ENCODE measurements at places on chromosomes 11 and 22.

DNA sequence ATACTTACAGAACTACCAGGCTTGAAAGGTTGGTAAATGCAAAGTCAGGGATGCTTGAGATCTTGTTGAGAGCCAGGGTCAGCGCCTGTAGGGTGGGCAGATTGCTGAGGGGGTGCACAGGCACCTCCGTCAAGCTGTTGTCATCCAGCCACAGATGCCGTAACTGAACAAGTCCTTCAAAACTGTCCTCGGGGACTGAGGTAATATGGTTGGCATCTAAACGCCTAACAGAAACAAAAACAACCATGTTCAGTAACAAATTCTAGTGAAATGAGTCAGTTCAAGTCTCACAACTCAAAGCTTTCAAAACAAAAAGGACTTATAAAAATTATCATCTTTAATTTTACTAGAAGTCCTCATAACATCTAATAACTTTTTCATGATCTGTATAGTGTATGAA, 22.2 kb upstream of the CCDC34 start:
- no peak for DNase-seq

- DNase-seq, result no peak
These were observed 89.4 kb downstream of the PPP6R3 start for GRCh38 chr11:68549789-68550484.

GRCh38 chr11:130553306-130553705, 104.9 kb downstream of the ADAMTS15 start:
- no peak for DNase-seq

- no peak for DNase-seq
These were observed 642 bp upstream of the C11orf58 start for GRCh38 chr11:16737818-16738192.

DNA sequence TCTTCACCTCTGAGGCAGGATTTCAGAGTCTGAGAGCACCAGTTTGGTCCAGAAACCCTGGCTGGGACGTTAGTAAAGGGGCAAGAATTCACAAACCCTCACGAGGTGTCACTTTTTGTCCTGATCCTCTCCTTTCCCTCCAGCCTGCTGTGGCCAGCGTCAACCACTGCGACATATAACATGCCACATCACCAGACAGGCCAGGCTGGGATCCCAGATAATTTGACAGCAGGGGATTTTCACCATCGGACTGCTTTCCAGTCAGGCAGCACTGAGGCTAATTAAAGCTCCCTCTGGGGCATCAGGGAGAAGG, 36.8 kb upstream of the RBFOX2 start:
- no peak for DNase-seq

GRCh38 chr11:2310073-2310785, 8.4 kb downstream of the TSPAN32 start:
- DNase-seq, result no peak
